Fibroblast of the conjunctiva (primary cell): ENCODE measurements at places on chromosomes 5 and 9.

DNA sequence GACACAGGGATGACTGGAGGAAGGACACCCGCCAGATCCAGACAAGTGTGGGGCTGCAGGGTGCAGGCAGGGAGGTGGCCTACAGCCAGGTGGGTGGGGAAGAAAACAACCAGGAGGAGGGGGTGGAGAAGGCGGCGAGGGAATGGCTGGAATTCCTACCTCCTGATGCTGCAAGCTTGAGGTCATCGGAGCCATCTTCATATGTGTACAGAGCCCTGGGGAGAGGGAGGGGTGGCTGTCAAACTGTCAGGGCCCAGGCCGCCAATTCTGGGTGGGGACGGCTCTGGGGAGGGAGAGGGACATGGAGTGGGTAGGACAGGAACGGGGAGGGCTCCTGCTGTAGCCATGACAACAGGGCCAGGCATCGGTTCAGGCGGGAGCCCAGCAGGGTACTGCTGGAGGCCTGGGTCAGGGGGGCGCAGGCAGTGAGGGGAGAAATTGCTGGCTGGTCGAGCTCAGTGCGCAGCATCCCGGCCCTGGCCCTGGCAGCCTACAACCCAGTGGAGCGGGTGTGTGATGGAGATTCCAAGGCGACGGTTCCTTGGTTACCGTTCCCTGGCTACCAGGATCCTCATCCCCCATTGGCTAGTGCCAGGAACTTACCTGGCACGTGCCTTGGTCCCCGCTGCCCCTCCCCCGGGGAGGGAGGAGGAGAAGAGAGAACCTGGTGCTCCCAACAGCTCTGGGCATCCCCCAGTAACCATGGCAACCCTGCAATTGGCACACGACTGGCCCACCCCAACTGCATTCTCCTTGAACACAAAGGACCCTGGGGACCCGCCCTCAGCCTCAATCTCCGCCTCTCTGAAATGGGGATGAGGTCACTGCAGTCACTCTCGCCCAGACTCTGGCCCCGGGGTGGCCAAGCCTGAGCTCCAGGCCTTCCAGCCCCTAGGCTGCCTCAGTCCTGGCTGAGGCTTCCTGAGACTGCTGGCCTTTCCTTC lies 4.5 kb downstream of the DBN1 start:
- no peak for DNase-seq

- no peak for DNase-seq
These were observed 138.3 kb downstream of the PAX5 start for GRCh38 chr9:36895744-36896260.

GRCh38 chr5:131466171-131466766 lies 168.8 kb downstream of the RAPGEF6 start:
- DNase-seq: peak; percentile 37

GRCh38 chr5:131994533-131995226 lies 16.8 kb downstream of the ACSL6 start:
- DNase-seq: no peak

- DNase-seq: no peak
These were observed 37.9 kb upstream of the RAB3C start for GRCh38 chr5:58544926-58545325.

GRCh38 chr5:111518777-111519176 lies 6.4 kb upstream of the STARD4 start:
- no peak for DNase-seq

GRCh38 chr5:131593921-131594320 lies 41.1 kb downstream of the RAPGEF6 start:
- DNase-seq: no peak

DNA sequence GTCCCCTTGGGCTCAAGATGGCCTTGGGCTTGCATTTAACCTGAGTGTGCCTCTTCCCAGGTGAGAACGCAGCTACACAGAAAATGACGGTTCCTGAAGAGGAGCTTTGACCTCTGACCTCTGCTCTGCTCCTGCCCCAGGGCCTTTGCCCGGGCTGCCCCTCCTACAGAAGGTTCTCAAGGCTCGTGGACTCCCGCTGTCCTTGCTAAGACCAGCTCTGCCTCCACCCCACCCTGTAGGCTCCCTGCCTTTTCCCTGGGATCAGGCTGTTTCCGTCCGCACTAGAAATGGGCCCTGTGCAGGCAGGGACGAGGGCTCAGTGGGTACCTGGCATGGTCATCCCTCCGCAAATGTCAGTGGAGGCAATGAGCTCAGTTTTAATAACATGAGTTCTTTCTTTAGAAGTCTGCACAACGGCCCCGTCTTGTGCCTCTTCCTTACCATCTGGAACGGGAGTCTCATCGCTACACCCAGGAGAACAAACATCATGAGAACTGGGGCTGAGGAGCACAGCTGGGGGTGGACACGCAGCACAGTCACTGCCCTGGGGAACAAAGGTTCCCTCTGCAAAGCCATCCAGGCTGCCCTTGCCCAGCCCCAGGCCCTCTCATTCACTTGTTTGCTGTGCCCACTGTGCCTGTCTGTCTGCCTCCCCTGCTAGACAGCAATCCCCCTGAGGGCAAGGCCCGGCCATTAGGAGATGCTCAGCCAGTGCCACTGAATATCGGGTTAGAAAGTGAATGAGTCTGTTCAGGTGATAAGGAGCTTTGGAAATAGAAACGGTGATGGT lies 26.7 kb upstream of the LPCAT1 start:
- no peak for DNase-seq

DNA sequence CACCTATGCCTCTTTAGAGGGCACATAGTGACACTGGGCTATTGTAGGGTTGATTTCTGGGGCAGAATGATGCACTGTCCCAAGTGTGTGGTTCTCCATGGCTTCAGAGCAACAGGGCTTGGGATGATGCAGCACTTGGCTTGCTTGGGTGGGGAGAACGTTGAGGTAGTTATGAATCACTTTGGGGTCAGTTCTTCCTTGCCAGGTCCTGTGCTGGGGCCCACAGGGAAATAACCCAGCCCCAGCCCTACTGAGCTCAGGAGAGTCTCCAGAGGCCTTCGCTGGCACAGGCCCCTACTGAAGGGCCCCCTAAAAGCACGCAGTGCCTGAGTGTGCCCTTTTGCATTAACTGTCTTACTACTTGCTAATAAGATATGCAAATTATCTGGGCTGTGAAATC lies 24.2 kb downstream of the JADE2 start:
- peak; percentile 47 for DNase-seq

DNA sequence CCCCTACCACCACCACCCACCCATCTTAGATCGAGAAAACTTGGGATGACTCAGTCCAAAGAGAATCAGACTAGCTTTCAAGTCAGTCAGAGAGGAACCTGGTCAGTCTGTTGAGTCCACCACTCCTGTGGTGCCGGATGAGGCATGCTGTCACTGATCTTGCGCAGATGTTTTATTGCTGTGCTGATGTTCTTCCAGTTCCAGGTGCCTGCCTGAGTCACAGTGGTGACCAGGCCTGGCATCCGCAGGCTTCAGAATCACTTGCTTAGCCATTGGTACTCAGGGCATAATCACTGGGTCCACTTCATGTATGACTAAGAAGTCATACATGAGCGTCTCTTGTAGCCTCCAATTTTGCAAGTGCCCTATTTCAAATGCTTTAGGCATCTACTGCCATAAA lies 114.1 kb downstream of the MUSK start:
- DNase-seq: no peak

DNA sequence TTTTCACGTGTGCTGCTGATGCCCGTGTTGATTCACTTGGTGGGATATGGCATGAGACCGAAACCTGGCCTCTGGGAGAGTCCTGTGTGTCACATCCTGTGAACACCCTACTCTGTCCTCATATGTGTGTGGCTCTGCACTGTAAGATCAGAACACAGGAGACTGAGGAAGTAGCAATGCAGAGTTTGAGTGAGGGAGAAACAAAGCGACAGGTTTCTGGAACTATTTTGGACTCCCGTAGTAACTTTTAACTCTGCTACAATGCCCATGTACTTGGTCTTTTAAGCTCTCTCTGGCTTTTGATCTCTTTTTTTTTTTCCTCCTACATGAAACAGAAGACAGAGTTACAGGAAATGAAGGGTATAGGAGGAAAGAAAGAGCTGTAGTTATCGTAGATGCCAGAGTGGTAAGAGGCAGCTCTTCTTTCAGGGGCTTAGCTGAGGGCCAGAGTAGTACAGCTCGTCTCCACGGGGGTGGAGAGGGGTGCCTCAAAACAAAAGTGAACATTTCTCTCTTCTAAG lies 26.6 kb downstream of the GRAMD2B start:
- DNase-seq: no peak

GRCh38 chr5:142386137-142387023 lies 61.6 kb upstream of the SPRY4 start:
- DNase-seq: no peak

DNA sequence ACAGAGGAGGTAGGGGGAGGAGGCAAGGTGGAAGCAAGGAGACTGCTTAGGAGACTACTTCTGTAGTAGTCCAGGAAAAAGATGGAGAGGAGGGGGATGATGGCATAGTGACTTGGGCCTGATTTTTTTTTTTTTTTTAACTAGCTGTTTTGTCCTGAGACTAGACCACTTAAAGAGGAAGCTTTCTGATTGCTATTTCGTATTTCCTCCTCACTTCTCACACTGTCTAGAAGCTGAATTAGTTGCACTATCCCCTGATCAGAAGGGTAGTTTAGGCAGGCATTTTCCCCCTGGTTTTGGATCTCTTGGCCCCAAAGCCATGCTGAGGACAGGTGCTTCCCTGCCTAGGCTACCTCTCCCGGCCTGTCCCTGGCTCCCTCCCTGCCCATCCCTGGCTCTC lies 14.9 kb downstream of the LARP1 start:
- DNase-seq: no peak

DNA sequence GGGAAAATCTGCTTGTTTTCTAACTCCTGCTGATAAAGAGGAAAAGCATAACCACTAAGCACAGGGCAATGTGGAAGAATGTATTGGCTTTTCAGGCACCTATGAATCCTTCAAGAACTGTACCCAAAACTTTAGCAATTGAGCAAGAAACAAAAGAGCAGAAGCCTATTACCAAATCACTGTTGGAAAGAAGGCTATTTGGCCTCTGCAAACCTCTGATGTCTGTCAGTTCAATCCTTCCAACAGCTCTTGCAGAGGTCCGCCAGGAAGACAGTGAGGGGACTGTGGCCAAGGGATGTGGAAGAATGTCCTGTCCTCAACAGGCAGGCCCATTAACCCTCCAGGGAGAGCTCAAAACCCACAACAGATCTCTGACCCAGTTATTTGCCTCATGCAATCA lies 328.6 kb downstream of the ENC1 start:
- no peak for DNase-seq

DNA sequence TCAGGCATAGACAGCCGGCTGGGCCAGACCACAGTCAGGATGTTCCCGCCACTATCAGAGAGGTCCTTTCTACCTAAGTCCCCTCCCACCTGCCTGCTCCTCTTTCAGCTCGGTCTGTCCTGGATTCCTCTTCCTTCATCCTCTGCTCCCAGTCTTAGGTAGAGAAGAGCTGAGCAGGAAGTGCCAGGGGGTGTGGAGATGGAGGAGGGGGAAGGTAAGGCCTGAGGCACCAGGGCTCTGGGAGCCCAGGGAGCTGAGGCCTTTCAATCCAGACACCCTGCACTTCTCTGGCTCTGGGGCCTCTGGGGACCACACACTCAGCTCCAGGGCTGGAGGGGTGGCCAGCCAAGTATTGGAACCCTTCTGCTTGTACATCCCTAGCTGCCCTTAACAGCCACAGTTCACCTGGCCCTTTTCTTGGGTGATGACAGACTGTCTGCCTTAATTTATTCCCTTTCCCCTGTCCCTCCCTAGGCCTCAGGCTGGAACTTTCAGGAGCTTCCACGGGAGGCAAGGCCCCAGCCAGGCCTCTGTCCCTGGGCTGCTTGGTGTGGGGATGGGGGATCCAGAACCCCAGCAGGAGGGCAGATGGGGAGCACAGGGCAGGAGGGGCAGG lies 15.6 kb downstream of the IRF1 start:
- no peak for DNase-seq

- DNase-seq: no peak
These were observed 502.7 kb upstream of the KLF4 start for GRCh38 chr9:107992271-107992670.

DNA sequence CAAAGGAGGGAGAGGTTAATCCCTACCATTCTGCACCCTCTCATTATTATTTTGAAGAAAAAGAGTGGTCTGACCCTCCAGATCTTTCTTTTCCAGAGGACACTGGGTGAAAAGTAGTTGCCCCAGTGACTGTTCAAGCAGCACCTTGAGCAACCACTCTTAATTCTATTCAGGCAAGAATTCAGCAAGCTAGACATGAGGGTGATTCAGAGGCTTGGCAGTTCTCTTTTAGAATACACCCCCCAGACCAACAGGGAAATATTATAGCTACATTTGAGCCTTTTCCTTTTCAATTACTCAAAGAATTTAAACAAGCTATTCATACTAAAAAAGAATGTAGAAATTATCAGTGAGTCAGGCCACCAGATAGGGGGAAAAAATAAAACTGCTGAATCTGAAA lies 178.3 kb downstream of the MRPS30 start:
- no peak for DNase-seq

- no peak for DNase-seq
These were observed 176.3 kb upstream of the OTULINL start for GRCh38 chr5:14405267-14405666.

GRCh38 chr5:43560128-43560527 lies 3.3 kb upstream of the PAIP1 start:
- peak; percentile 36 for DNase-seq

DNA sequence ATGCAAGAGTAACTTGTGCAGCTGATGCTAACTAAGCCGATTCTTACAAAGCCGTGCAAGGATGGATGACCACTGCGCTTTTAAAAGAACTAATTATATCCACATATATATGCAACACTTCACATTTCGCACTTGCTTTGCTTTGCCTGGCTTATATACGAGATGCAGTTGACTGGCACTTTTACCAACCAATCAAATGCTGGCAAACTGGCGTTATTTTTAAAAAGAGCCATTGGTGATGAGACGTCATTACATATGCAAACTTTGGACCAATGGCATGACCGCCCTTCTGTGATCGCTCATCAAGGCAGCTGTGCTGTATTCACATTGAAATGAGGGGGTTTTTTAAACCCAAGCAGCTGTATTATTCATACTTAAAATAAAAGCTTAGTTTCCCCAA lies 1147.7 kb upstream of the WWC1 start:
- no peak for DNase-seq

- no peak for DNase-seq
These were observed 68.2 kb upstream of the STC2 start for GRCh38 chr5:173396311-173396993.

DNA sequence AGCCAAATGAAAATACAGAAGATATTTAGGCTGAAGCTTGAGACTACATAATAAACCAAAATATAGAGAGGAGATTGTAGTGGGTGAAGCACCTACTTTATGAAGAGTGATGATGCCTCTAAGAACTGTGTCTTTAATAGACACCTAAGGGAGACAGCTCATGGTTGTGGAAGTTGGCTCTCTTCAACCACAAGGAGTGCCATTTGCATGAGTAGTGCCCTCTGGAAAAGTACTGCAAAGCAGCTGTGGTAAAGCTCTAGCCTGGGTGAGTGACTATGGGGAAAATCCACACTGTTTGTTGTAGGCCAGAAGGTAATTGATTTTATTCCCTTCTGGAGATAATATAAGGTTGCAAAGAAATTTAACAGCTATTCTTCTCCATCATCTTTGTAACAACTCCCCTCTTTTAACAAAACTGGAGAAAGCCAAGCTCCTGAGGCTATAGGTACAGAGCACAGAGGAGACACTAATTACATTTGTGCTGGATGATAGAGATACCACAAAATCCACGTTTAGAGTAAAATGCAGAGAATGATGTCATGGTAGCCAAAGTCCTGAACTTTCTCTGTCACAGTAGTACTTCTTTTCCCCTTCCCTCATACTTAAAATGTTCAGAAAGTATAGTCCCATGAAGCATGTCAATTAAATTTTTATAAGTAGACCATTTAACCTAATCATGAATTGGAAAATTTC lies 122.8 kb downstream of the STARD4 start:
- DNase-seq: no peak
